ENCODE measurements at places on chromosomes 4 and X.

DNA sequence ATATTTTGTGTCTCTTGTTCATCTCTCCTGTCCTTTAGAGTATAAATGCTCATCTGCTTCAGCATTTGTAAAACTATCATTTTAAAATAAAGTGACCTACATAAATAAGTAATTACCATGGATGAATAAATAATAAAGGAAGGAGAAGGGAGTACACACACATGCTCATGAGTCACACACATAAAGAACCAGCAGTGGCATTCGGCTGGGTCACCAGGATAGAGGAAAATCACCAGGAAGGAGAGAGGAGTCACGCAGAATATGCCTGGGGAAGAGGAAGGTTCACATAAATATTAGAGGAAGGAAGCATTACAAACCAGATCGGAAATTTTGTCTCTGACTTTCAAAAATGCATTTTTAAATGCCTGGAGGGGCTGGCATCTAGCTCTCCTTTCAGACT, 38.5 kb upstream of the MED14 start:
- H3K36me3 ChIP-seq = no peaks in the 10 kb centered on the region
- DNase-seq = no peak
- no peaks in the 10 kb centered on the region for H3K27me3 ChIP-seq
- no peaks in the 10 kb centered on the region for H3K4me1 ChIP-seq

DNA sequence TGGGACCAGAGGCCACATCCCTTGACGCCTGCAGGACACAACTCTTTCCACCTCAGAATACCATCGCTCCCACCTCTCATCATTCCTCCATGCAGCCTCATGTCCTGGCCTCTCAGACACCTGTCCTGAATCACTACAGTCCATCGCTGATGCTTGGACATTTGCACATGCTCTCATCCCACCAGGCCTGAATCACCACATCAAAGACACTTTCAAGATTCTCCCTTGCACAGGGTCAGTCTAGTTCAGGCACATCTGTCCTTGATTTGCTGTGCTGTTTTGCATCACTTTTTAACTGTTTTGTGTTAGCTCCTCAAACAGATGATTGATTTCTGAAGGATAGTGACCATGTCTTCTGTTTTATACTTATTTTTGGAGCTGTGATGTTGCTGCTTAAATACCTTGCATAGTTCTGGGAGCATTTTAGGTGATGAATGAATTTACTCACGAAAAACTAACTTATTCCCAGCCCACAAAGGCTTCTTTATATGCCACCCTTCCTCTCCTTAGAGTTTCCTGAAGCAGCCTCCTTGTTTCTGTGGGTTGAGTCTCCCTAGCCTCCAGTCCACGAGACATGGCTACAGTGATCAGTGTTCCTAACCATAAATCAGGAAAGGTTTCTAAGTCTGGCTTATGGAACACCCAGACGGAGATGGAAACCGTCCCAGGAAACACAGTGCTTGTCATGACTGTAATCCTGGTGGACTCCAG, 2.6 kb downstream of the FAM114A1 start:
- H3K4me1 ChIP-seq = peaks cover 38% of the 10 kb centered on the region
- no peak for DNase-seq
- peak overlapping the region; percentile 91 for H3K4me3 ChIP-seq
- no peaks in the 10 kb centered on the region for H3K27me3 ChIP-seq
- peak overlapping the region; percentile 66 for H3K27ac ChIP-seq
- H3K36me3 ChIP-seq = peaks cover 5% of the 10 kb centered on the region

DNA sequence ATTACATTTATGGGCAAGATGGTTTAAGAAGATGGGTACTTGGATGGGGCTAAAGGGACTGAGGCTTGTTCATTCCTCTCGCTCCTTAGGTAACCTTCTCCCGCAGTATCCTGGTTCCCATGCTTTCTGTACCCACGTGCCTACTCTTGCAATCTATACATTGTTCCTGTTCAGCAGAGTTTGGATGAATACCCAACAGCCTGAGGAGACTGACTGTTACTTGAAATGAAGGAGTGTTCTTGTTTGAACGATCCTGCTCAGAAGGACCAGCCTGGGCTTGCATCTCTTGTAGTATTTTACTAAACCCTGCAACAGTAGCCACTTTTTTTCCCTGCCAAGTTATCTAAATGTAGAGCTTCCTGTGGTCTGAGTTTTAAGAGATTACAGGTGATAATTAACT, 33.7 kb upstream of the ADH6 start:
- no peak overlapping the region for H3K27ac ChIP-seq
- H3K4me1 ChIP-seq = no peaks in the 10 kb centered on the region
- H3K36me3 ChIP-seq = no peaks in the 10 kb centered on the region
- DNase-seq = no peak
- no peaks in the 10 kb centered on the region for H3K27me3 ChIP-seq

- H3K27ac ChIP-seq = no peak overlapping the region
- DNase-seq = no peak
- H3K4me3 ChIP-seq = no peak overlapping the region
Measured at GRCh38 chr4:34643476-34643875, 1600.8 kb downstream of the ARAP2 start.

- peaks cover 4% of the 10 kb centered on the region for H3K36me3 ChIP-seq
- H3K4me3 ChIP-seq = peak overlapping the region; percentile 94
- DNase-seq = no peak
- H3K4me1 ChIP-seq = no peaks in the 10 kb centered on the region
Measured at GRCh38 chrX:21840193-21840545, 752 bp downstream of the MBTPS2 start.

DNA sequence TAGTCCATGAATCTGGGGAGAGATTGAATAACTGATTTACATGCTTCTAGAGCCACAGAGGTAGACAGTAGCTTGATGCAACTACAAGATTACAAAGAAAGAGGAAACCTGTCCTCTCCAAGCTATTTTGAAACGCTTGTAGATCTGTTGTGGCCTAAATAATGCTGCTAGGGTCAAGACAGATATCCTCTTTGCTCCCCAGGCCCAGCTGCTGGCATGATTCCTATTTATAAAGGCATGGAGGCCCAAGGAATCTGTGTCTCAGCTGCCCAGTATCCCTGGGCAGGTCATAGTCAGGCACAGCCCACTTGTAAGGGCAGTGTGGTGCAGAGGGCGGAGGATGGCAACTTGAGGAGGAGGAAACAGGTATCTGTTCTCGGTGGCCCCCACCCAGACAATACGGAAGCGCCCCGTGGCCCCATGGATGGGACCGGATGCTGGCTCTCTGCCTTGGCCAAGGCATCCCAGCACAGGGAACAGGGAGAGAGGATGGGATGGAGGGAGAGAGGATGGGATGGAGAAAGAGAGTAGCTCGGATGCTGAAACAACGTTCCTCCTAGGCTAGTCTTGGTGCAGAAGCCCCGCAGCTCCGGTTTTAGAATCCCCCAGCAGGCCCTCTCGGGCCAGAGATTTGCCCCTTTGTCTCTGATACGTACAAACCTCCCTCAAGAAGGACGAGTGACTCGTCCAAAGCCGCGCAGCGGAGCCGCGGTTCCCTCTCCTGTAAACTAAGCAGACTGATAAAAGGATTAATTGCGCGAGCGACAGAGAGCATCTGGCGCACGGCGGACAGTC, 767 bp upstream of the SMIM20 start:
- DNase-seq = no peak
- peaks cover 31% of the 10 kb centered on the region for H3K27me3 ChIP-seq
- H3K27ac ChIP-seq = peak overlapping the region; percentile 97
- H3K4me3 ChIP-seq = peak overlapping the region; percentile 100
- no peaks in the 10 kb centered on the region for H3K36me3 ChIP-seq

DNA sequence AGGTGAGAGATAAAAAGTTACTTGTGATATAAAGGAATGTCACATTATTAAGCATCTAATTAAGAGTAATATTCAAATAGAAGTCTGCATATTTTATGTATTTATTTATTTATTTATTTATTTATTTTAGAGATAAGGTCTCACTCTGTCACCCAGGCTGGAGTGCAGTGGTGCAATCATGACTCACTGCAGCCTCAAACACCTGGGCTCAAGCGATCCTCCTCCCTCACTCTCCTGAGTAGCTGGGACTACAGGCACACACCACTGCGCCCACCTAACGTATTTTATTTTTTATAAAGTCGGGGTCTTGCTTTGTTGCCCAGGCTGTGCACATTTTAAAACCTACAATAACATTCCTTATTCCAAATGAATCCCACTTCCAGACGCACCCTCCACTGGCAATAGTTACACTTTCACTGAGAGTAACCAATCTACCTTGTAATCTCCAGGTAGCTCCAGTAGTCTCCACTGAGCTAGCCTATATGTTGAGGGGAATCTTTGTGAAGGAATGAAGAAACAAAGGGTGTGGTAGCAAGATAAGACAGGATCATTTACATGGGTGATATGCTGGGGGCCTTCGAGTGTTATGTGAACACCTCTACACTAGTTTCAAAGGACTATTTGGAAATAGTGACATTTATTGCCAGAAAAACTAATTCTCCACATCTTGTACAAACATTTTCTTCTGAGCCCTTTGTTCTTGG, 11.9 kb downstream of the SH3D19 start:
- DNase-seq = no peak
- no peaks in the 10 kb centered on the region for H3K27me3 ChIP-seq
- H3K4me1 ChIP-seq = peaks cover 19% of the 10 kb centered on the region
- H3K27ac ChIP-seq = no peak overlapping the region
- peaks cover 12% of the 10 kb centered on the region for H3K36me3 ChIP-seq

DNA sequence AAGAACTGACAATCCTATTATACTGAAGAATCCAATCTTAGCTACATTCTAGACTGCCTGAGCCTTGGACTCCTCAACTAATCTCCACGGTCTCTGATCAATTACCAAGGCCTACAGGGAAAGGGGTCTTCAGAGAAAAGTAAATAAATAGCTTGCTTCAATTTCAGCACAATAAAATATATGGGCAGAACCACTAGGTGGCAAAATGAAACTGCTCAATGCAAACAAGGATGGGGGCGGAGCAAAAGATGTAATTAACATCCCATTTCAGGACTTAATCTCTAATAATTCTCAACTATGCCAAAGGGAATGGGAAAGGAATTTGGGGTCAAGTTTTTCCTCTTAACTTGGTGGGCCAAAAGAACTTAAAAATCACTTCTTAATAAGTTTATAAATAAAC, 78.4 kb upstream of the MAP3K15 start:
- no peaks in the 10 kb centered on the region for H3K4me1 ChIP-seq
- no peak for DNase-seq
- H3K4me3 ChIP-seq = no peak overlapping the region
- no peaks in the 10 kb centered on the region for H3K27me3 ChIP-seq

- H3K4me1 ChIP-seq = no peaks in the 10 kb centered on the region
- peaks cover 16% of the 10 kb centered on the region for H3K36me3 ChIP-seq
- no peak overlapping the region for H3K4me3 ChIP-seq
- DNase-seq = no peak
- H3K27me3 ChIP-seq = no peaks in the 10 kb centered on the region
Measured at GRCh38 chr4:184769141-184769765, 35.4 kb upstream of the CENPU start.

DNA sequence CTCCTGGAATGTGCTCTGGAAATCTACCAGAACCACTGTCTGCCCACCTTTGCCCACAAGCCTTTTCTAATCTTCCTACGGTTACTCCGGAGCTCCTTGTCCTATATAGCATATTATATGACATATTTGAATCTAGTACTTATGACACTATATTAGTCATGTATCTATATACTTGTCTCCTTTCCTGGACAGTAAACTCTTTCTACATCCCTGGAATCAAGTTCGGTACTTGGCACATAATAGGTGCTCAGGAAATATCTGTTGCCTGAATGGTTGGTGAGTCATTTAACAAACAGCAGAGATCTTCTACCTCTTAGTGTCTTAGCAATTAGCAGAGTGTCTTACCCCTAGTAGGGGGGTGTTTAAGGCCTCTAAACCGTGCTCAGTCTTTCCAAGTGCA, 123.6 kb downstream of the RELL1 start:
- DNase-seq = no peak
- no peaks in the 10 kb centered on the region for H3K27me3 ChIP-seq
- H3K4me1 ChIP-seq = peaks cover 8% of the 10 kb centered on the region
- peak overlapping the region; percentile 96 for H3K27ac ChIP-seq
- H3K4me3 ChIP-seq = no peak overlapping the region

- H3K4me3 ChIP-seq = no peak overlapping the region
- peaks cover 3% of the 10 kb centered on the region for H3K27me3 ChIP-seq
- H3K27ac ChIP-seq = no peak overlapping the region
- no peak for DNase-seq
Measured at GRCh38 chrX:69130439-69130838, 34.8 kb downstream of the PJA1 start.

GRCh38 chr4:13966231-13967195, 339.0 kb upstream of the BOD1L1 start:
- H3K36me3 ChIP-seq = no peaks in the 10 kb centered on the region
- H3K4me3 ChIP-seq = no peak overlapping the region
- peaks cover 4% of the 10 kb centered on the region for H3K27me3 ChIP-seq
- no peak for DNase-seq

DNA sequence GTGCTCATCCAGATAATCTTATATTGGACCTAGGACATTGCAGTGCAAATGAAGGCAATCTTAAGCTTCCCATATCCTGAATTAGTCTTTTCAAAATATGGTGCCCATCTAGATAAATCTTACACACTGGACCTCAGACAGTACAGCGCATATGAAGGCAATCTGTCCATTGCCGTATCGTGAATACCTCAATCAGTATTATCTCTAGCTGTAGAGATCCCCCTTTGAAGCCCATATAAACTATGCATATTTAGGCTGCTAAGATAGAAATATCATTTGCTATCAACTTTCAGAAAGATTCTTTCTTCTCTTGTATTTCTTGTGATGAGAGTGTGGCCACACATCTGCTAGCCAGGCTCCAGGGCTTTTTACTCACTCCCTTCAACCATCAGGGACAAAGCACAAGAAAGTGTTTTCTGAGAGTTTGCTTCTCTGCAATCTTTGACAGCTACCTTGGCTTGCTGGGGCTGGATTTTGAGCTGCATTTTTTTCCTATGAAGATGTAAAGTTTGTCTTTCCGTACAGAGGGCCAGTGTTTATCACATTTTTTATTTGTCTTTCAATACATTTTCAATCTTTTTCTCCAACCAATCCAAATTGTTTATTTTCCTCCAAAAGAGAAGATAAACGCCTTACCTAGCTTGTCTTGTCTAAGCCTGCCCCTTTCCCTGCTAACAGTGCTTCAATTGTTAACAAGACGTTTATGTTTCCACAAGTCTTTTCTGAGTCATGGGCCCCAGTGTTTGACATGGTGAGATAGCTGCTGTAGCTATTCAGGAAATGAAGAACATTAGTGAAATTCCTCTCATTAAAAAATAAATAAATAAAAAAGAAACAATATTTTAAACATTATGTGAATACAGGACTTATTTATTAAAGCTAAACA, 57.6 kb upstream of the FAT1 start:
- DNase-seq = no peak
- no peak overlapping the region for H3K27ac ChIP-seq
- peaks cover 9% of the 10 kb centered on the region for H3K4me1 ChIP-seq
- H3K36me3 ChIP-seq = no peaks in the 10 kb centered on the region
- no peak overlapping the region for H3K4me3 ChIP-seq

DNA sequence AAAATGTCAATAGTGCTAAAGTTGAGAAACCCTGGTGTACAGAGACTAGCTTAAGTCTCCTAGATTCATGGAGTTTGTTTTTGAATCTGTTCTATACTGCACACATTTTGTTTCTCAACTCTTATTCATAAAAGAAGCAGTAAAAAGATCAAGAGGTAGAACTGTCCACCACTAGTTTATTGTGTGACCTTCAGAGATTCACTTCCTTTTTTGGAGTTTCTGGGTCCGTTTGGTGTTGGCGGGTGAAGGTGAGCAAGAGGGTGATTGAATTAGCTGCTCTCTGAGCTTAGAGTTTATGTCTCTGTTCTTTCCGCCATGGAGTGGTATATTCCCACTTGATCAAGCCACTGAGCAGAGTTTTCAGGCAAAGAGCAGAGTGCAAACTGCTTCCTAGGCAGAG, 21.4 kb upstream of the PLAC1 start:
- no peak overlapping the region for H3K4me3 ChIP-seq
- no peak for DNase-seq
- no peak overlapping the region for H3K27ac ChIP-seq
- no peaks in the 10 kb centered on the region for H3K27me3 ChIP-seq
- no peaks in the 10 kb centered on the region for H3K36me3 ChIP-seq
- H3K4me1 ChIP-seq = no peaks in the 10 kb centered on the region

Measured in type B pancreatic cell (in vitro differentiated cells).